ENCODE measurements at places on chromosomes 12 and 14.

DNA sequence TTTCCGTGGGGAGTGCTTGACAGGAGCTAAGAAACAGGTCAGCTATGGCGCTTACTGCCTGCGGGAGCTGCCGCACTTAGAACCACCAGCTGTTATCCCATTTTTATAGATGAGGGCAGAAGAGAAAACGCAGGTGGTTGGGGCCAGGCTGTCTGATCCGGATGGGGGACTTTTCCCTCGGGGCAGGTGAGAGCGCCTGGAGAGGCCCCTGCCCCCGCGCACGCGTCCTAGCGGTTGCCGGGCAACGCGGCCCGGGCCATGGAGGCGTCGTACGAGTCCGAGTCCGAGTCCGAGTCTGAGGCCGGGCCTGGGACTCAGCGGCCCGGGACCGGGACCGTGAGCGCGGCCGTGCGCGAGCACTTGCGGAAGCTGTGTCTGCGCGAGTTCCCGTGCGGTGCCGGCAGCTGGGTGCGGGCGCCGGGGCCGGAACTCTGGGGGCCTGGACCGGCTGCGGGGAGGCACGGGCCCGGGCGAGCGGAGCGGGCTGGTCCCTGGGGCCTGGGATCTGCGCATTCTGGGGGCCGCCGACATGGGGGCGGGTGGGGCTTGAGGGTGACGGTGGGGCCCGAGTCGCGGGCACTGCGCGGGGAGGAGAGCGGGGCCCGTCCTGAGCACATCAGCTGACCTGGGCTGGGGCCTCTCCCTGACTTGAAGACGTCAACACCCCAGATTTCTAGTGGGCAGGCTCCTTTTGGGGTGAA, at the start of gene LRRC43:
Gene LRRC43, plus strand, starts transcription at position 237 of the 701 bp plus-strand sequence. Its CDS starts 22 bp downstream, at position 259.
- DNase-seq = no peak

DNA sequence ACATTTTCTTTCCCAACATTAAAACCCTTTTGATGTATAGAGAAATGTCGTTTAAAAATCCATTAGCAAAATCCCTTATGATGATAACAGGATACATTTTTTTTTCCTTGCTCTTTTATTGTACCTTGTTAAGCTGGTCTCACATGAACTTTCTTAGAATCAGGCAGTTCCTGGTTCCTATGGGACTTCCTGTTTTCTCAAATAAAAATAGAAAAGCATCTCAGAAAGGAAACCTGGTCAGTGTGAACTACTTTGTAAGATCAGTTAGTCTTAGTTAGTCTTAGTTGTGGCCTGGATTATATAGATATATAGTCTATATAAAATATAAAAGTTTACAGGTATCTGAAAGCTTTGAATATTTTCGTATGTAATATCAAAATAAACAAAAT, 40.3 kb downstream of the LEMD3 start:
- no peak for DNase-seq

- peak; percentile 63 for DNase-seq
These were observed 286.5 kb upstream of the TMPO start for GRCh38 chr12:98228683-98229539.

DNA sequence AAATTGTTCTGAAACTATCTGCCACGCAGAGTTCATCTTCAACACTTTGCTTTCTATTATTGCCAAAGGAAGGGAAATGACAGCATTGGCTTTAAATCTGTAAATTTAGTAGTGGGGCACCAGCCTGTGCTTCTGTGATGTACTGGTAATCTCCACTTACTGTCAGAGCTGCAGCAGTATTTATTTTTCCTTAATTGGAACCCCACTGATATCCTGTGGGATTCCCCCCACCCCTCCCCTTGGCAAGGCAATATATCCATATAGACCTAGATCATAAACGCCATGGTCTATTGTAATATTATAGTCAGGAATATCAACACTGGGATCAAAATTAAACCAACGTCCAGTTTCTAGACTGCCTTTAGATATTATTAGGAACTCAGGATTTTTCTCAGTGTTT, 96.7 kb downstream of the RMST start:
- peak; percentile 66 for DNase-seq

DNA sequence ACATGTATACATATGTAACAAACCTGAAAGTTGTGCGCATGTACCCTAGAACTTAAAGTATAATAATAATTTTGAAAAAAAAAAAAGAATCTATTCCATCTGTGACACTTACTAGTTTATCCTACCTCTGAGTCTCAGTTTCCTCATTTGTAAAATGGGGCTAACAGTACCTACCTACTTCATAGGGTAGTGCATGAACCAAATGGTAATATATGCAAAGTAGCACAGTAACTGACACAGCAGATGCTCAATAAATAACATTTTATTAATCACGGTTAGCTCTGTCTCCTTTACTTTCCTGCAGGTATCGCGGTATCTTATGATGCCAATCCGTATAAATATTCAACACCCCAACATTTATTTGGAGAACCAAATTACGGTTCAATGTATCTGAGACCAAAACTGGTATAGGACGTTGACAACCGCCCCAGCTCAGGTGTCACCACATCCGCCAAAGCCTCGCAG, 703 bp downstream of the TMED10 start:
- no peak for DNase-seq
